Vagina (tissue), 2 donors: ENCODE measurements at places on chromosomes 6 and 20. TPM values are rescaled to one million over a fixed set of nuclear protein-coding genes. Genes with fewer than 3 reads are reported as not detected.

DNA sequence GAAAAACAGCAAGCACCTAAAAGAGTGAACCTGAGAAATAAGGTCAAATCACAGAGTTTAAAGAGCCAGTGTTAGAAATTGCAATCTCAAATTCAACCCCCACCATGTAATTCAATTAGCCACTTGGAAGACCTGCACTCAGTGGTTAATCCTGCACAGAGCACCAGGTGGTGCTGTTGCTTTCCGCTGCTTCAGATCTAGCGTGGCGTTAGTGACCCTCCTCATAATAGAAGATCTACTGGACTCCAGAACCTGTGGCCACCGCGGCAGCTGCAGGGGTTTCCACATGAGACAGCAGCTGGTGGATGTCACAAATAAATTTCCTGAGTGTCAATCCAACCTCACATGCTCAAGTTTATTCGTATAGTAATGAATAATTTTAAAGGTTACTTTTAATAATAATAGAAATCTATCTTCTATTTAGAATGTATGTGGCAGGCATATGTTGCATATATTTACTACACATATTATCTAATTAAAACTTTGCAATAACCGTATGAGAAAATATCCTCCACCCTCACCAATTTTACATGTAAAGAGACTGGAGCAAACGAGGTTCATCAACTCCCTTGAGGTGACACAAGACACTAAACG lies 84.4 kb downstream of the SYNE1 start:
- no peak for DNase-seq

GRCh38 chr6:18293076-18293904 lies 29.0 kb upstream of the DEK start:
- no peak for DNase-seq

DNA sequence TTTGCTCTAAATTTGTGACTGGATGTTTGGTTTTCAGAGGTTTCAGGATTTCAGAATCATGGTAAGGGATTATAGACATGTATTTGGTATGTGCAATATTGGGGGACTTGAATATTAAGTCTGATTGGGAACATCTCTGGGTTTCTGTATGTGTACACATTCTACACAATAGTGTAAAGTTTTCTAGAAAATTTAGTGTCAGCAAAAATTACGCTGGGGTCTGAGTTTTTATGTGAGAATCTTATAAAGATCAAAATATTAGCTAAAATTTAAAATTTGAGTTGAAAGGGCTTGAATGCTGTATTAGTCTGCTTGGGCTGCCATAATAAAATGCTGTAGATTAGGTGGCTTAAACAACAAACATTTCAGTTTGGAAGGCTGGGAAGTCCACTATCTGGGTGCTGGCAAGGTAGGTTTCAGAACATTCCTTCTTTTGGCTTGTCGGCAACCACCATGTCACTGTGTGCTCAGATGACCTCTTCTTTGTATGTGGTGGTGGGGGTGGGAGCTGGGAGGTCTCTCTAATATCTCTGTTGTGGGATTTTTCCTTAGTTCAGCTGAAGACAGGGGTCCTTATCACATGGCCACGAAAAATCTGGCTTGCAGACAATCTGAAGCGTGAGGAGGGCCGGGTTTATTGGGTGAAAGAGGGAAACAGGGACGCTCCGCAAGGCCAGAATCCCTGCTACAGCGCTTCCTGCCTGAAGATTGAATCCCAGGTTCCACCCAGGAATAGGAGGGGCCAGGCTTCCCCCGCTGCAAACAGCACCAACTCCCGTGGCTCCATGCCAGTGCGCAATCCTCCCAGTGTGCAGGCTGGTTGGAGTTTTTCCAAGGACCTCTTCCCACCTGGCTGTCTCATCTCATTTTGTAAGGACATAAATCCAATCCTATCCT lies 299.7 kb downstream of the PLCB1 start:
- DNase-seq = no peak

DNA sequence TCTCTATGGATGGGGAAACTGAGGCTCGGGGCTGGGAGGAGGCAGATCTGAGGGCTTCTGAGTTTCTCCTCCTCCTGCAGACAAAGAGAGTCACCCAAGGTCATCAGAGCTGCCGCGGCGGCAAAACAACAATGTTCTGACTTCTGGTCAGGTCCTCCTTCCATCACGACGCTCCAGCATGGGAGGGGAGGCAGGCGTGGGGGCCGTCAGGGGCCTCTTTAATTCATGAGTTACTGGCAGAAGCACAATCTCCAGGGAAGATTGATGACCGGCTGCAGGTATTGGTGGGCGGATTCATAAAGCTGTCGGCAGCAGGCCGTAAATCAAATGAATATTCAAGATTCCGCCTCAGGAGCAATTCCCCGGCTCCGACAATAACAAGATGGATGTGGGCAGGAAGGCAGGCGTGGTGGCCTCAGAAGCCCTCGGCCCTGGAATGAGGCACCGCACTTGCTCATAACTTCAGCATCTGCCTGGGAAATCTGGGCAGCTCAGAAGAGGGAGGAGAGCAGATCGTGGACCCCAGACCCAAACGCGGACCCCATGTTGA lies 19.1 kb downstream of the PCK1 start:
- DNase-seq = no peak

DNA sequence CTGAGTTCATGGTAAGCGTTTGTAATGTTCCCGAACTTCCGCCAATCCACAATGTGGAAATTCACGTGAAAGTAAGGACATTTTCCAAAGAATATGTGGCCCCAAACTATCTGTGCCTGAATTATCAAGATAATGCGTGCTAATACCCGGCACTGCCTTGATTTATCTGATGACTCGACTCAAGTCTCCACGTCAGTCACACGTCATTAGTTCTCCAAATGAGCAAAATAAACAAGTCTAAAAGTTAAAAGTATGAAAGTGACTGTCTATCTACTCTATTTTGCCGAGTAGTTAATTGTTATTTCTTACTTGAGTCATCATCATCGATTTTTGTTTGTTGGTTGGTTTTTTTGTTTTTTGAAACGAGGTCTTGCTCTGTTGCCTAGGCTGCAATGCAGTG lies 21.7 kb upstream of the FOXC1 start:
- DNase-seq = no peak

Gene POM121L2
- not detected for total RNA-seq

- DNase-seq = no peak
Measured at GRCh38 chr6:51936531-51937290, 150.7 kb downstream of the PKHD1 start.

GRCh38 chr6:2232445-2232844 lies 13.0 kb downstream of the GMDS start:
- DNase-seq = no peak
